ENCODE measurements at places on chromosomes 5 and 9. TPM values are rescaled to one million over a fixed set of nuclear protein-coding genes. Genes with fewer than 3 reads are reported as not detected.

Gene OR1L4
- total RNA-seq, result not detected

DNA sequence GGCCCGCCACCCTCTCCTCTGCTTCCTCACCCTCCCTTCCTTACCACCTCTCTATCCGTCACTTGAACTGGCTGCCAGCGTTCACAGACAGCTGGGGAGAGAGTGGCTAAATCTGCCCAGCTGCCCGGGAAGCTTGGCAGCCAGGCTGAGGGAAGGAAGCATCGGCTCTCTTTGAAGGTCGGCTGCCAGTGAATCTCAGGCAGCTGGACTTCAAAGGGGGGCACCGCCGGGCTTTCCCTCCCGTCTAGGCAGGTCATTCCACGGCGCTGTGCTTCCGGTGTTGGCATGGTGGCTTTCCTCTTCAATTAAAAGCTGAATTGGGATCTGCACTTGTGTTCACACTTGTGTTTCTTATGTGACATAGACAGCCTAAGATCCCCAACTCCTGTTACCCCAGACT, 174.0 kb downstream of the GDNF start:
- H3K4me1 ChIP-seq, result peaks cover 21% of the 10 kb centered on the region
- H3K36me3 ChIP-seq, result no peaks in the 10 kb centered on the region
- no peak overlapping the region for H3K27ac ChIP-seq
- H3K4me3 ChIP-seq, result no peak overlapping the region
- no peak for DNase-seq
- H3K27me3 ChIP-seq, result no peaks in the 10 kb centered on the region

- H3K27me3 ChIP-seq, result no peaks in the 10 kb centered on the region
- no peaks in the 10 kb centered on the region for H3K36me3 ChIP-seq
- no peak for DNase-seq
- H3K4me1 ChIP-seq, result no peaks in the 10 kb centered on the region
- H3K27ac ChIP-seq, result no peak overlapping the region
These were observed 523.5 kb downstream of the CAAP1 start for GRCh38 chr9:26369093-26369492.

DNA sequence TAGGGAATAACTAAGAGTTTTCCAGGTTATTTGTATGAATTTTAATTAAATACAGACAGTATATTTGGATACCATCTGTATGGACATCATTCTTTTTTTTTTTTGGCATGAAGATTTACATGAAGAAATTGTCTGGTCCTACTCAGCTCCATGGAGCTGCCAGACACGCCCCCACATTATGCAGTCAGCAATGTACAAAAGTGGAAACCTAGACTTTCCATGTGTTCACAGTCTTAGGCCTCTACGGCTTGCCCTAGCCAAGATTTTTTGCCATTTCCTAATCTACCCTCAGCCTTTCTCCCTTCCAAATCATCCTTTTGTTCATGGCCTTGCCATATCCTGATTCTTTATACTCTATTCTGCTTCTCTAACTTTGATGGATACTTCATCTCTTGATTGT, 207.1 kb downstream of the SGCD start:
- no peaks in the 10 kb centered on the region for H3K4me1 ChIP-seq
- no peaks in the 10 kb centered on the region for H3K27me3 ChIP-seq
- no peak for DNase-seq
- H3K36me3 ChIP-seq, result no peaks in the 10 kb centered on the region
- H3K27ac ChIP-seq, result no peak overlapping the region
